ENCODE measurements at places on chromosomes 16 and 17.
A peak's percentile ranks its signal among the peaks of the same experiment; 100 is the strongest.

- H3K27me3 ChIP-seq: no peaks in the 10 kb centered on the region
- no peaks in the 10 kb centered on the region for H3K36me3 ChIP-seq
- no peak overlapping the region for H3K4me3 ChIP-seq
- no peak overlapping the region for H3K27ac ChIP-seq
Observed at GRCh38 chr16:7074715-7075114, 257.9 kb upstream of the RBFOX1 start.

GRCh38 chr17:48627118-48627597, 1.0 kb upstream of the HOXB9 start:
- no peaks in the 10 kb centered on the region for H3K36me3 ChIP-seq
- no peak for DNase-seq

- peak; percentile 82 for DNase-seq
- peak overlapping the region; percentile 73 for H3K4me3 ChIP-seq
- H3K27ac ChIP-seq: peak overlapping the region; percentile 95
- peaks cover 80% of the 10 kb centered on the region for H3K4me1 ChIP-seq
Observed at GRCh38 chr16:50335196-50335958, 33.4 kb downstream of the BRD7 start.

DNA sequence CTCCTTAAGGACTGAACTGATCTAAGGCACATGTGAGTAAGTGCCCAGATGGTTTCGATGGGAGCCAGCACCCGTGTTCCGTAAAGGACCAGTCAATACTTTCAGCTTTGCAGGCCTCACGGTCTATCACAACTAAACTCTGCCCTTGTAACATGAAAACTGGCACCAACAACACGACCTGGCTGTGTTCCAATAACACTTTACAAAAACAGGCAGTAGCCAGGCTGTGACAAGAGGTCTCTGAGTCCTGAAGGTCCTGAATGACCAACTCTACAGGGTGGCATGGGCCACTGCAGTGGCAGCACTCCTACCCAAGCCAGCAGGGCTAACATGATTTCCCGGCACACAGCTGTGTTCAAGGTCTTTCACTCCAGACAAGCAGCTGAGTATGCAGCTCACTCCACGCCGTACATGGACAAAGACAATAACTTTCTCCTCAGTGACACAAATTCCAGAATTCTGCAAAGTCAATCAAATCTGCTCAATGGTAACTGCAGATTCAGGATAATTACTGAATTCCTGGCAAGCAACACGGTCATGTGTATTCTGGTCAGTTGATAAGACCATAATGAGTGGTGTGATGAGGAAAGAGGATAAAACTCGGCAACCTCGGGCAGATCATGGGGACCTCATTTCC, 15.3 kb downstream of the NPLOC4 start:
- no peak overlapping the region for H3K27ac ChIP-seq
- H3K4me1 ChIP-seq: peaks cover 18% of the 10 kb centered on the region
- no peaks in the 10 kb centered on the region for H3K27me3 ChIP-seq
- H3K36me3 ChIP-seq: peaks cover 20% of the 10 kb centered on the region
- H3K4me3 ChIP-seq: no peak overlapping the region
- DNase-seq: no peak

DNA sequence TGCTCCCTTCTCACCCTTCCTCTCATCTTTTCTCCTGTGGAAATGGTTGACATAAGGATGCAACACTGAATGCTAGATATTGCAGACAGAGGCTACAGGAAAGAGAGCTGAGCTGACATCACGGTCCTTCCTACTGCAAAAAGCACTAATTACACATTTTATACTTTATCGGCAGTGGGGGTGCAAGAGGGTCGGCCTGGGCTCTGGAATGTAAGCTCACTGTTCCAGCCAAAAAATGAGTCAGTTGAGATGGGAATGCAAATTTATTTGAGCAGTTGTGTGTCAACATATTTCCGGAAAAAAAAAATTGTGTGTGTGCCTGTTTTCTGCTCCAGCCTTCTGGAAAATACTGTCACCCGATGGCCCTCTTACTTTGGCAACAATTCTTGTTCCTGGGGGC, 14.1 kb upstream of the MRTFB start:
- no peak overlapping the region for H3K27ac ChIP-seq
- H3K27me3 ChIP-seq: no peaks in the 10 kb centered on the region
- no peaks in the 10 kb centered on the region for H3K36me3 ChIP-seq
- no peak overlapping the region for H3K4me3 ChIP-seq
- no peak for DNase-seq

DNA sequence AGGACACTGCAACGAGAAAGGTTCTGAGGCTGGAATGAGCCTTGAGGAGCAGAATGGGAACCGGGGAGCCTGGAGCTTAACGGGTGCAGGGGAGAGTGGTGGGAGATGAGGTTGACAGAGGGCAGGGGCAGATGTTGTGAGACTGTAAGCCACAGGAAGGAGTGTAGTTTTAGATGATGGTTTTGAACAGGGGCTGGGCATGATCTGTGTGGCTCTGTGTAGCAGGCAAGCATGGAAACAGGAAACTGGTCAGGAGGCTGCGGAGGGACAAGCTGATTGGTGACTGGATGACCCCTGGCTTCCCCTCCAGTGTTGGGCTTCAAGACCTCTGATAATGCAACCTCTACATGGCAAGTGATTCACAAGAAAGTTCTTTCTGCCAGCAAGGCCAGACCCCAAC, 1.4 kb upstream of the CNGB1 start:
- no peaks in the 10 kb centered on the region for H3K4me1 ChIP-seq
- H3K27ac ChIP-seq: no peak overlapping the region
- H3K36me3 ChIP-seq: no peaks in the 10 kb centered on the region
- H3K4me3 ChIP-seq: no peak overlapping the region
- DNase-seq: no peak

- H3K27me3 ChIP-seq: peaks cover 4% of the 10 kb centered on the region
- H3K36me3 ChIP-seq: no peaks in the 10 kb centered on the region
- H3K27ac ChIP-seq: no peak overlapping the region
Observed at GRCh38 chr17:4420692-4421131, 13.0 kb upstream of the SPNS3 start.

DNA sequence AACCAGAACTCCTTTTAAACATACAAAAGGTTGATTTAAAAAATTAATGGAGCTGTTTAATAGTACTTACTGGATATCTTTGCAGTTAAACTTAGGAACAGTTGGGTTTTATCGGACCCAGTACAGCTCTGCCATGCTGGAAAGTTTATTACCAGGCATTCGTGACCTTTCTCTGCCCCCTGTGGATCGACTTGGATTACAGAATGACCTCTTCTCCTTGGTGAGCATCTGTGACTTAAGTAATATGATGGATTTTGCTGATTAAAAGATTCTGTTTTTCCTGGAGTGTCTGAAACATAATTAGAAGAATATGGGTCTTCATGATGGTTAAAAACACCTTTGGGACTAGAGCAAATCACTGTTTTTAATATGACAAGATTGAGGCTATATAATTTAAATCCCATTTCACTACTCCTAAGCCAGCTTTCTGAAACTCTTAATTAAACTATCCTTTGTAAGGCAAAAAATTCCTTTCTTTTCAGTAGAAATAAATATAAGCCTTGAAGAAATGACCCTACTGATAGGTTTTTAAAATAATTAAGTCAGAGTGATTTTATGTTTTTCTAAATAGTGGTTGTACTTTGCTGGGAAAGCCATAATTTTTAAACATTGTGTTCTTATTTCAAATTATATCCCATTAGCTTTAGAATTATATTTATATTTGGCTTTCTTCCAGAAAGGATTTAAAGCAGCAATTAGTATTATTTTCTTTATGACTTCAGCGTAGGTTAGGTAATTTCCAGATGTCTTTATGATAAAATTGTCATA, 45.7 kb upstream of the KPNB1 start:
- H3K4me1 ChIP-seq: no peaks in the 10 kb centered on the region
- H3K4me3 ChIP-seq: no peak overlapping the region
- no peak overlapping the region for H3K27ac ChIP-seq
- peaks cover 7% of the 10 kb centered on the region for H3K36me3 ChIP-seq

GRCh38 chr17:82228278-82228841, 482 bp upstream of the SLC16A3 start:
- peak overlapping the region; percentile 83 for H3K4me3 ChIP-seq
- H3K36me3 ChIP-seq: no peaks in the 10 kb centered on the region
- H3K27me3 ChIP-seq: peaks cover 16% of the 10 kb centered on the region
- H3K27ac ChIP-seq: peak overlapping the region; percentile 78
- peaks cover 7% of the 10 kb centered on the region for H3K4me1 ChIP-seq

DNA sequence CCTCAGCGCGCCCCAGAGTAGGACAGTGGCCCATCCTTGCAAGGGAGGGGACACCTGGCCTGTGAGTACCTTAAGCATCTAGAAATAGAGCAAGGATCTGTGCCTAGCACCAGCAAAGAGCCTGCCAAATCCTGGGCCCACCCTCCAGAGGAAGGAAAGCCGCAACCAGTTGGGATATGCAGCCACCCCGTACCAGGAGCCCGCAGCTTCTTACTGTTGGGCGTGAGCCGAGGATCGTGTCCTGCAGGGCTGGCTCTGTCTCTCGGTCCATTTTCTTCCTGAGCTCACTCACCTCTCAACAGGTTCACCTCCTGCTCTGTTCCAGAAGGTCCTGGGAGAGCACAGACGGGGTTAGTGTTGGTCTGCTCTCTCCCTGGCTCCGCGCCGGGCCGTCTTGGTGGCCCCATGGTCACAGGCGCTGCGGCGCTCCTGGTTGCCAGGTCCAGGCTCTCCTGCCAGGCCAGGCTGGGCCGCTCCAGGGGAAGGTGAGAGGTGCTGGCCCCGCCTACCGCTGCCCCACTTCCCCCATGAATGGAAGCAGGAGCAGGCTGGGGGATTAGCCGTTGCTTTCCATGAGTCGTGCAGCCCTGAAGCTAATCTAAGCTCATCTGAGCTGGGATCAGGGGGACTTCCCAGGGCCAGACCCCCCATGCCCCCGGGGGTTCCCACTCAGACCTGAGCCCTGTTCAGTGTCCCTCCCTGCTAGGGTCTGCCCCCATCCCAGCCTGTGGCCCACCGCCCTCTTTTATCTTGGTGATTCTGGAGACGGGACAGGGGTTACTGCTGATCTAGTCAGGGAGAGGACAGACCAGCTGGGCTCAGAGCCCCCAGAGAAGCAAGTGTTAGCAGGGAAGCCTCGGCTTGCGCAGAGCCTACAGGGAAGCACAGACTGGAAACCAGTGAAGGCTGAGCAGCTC, 12.7 kb downstream of the ENDOV start:
- no peaks in the 10 kb centered on the region for H3K36me3 ChIP-seq
- no peak overlapping the region for H3K27ac ChIP-seq
- H3K4me1 ChIP-seq: peaks cover 16% of the 10 kb centered on the region
- peaks cover 2% of the 10 kb centered on the region for H3K27me3 ChIP-seq
- no peak overlapping the region for H3K4me3 ChIP-seq
- no peak for DNase-seq

- no peaks in the 10 kb centered on the region for H3K4me1 ChIP-seq
- H3K27ac ChIP-seq: no peak overlapping the region
- H3K27me3 ChIP-seq: no peaks in the 10 kb centered on the region
- DNase-seq: no peak
Observed at GRCh38 chr17:69187294-69187693, 41.3 kb downstream of the ABCA10 start.

DNA sequence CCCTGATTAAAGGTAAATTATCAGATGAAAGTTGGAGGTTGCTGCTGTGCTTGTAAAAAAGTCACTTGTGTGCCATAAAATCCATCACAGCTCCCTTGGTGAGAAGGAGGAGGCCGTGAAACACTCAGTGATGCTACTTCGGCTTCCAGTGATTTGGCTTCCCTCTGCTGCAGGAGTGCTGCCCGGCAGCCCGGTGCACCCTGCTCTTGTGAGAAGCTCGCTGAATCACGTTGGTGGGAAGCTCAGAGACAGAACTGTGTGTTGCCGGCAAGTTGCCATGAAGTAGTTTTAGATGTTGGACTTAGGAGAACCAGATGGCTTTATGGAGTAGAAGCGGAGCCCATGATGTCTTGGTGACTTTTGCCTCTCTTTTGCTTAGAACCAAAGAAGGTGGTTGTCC, 33.3 kb downstream of the MSI2 start:
- H3K4me3 ChIP-seq: no peak overlapping the region
- H3K4me1 ChIP-seq: peaks cover 29% of the 10 kb centered on the region
- H3K27me3 ChIP-seq: peaks cover 2% of the 10 kb centered on the region
- H3K36me3 ChIP-seq: peaks cover 7% of the 10 kb centered on the region

GRCh38 chr16:56980792-56981724, 8.3 kb upstream of the NLRC5 start:
- peaks cover 22% of the 10 kb centered on the region for H3K4me1 ChIP-seq
- no peaks in the 10 kb centered on the region for H3K27me3 ChIP-seq
- no peak overlapping the region for H3K4me3 ChIP-seq
- no peak for DNase-seq

- H3K27me3 ChIP-seq: peaks cover 9% of the 10 kb centered on the region
- H3K4me1 ChIP-seq: no peaks in the 10 kb centered on the region
- H3K27ac ChIP-seq: no peak overlapping the region
- no peaks in the 10 kb centered on the region for H3K36me3 ChIP-seq
- H3K4me3 ChIP-seq: no peak overlapping the region
Observed at GRCh38 chr17:73112246-73112645, 19.8 kb upstream of the SLC39A11 start.

DNA sequence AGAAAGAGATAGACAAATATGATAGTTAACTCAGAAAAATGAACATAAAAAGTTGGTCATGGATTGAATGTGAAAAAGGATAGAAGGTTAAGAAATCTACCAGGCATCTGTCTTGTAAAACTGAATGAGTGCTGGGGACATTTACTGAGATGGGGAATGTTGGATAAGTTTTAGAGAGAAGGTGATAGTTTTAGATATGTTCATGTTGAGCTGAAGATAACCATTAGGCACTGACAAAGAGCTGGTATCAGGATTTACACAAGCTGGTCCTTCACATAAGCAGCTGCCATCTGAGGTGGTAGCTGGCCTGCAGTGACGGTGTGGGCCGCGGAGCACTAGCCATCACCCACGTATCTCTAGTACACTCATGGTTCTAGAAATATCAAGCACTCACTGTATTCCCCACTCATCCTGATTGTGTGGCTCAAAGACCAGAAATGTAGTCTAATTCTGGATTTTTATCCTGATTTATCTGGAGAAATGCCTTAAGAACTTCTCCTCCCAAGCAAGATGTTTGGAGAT, 194.4 kb upstream of the KCNJ16 start:
- H3K36me3 ChIP-seq: no peaks in the 10 kb centered on the region
- no peak for DNase-seq
- H3K27me3 ChIP-seq: peaks cover 2% of the 10 kb centered on the region
- no peak overlapping the region for H3K4me3 ChIP-seq
- H3K4me1 ChIP-seq: no peaks in the 10 kb centered on the region

GRCh38 chr17:19378416-19379360, at the start of gene MAPK7:
TSS of gene MAPK7 (plus strand) at chr17:19378498. CDS start at chr17:19378901, 403 bp downstream.
- no peak for DNase-seq
- H3K4me3 ChIP-seq: peak within 1 kb of the TSS; percentile 99
- peaks cover 14% of the 10 kb centered on the region for H3K27me3 ChIP-seq
- H3K4me1 ChIP-seq: peaks cover 44% of the 10 kb centered on the region
- peak within 1 kb of the TSS; percentile 98 for H3K27ac ChIP-seq

DNA sequence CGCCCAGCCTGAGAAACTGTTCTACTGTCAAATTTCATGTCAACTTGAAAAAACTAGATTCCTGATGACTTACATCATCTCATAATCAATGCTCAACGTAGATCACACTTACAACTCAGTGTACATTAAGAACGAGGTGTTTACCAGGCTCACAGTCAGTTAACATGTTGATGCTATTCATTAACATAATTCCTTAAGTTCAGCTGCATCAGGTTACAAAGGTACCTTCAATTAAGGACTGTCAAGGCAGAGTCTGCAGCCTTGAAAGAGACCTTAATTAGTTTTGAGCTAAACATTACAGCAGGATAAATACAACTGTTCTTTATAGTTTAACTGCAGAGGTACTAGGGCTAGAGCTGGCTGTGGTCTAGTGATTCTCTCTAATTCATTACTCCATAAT, 1.9 kb downstream of the GNA13 start:
- H3K4me1 ChIP-seq: peaks cover 65% of the 10 kb centered on the region
- peaks cover 29% of the 10 kb centered on the region for H3K27me3 ChIP-seq
- no peak for DNase-seq
- peaks cover 15% of the 10 kb centered on the region for H3K36me3 ChIP-seq
- peak overlapping the region; percentile 90 for H3K4me3 ChIP-seq
